ENCODE measurements at places on chromosomes 7 and 10.

DNA sequence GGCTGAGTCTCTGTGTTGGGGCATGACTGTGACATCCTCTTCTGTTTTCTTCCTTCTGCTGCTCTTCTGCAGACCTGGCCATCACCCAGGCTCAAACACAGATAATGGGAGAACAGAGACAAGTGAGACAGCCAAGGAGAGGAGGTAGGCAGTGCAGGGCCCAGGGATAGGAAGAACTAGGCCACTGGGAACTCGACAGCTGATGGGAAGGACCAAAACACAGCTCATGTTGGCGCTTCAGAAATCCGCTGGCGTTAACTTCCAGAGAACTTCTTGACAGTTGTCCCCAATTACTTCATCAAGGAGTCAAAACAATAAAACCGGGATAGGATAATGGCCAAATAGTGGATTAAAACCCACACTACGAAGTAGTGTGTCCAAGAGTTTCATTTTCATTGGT, 97.0 kb upstream of the PALS2 start:
- no peak for DNase-seq

DNA sequence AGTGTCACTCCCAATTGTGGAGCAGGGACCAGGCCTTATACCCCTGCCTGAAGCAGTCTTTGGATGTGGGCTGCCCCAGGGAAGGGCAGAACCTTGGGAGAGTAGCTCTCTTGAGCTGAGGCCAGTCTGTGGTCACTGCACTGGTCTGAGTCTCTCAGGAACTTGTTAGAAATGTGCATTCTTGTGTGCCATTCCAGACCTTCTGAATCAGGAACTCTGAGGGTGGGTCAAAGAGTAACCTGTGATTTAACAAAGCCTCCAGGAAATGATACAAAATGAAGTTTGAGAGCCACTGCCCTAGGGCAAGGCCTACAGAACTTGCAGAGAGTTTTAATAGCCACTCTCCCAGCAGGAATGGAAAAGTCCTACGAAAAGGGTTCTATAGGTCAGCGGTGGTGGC, 68.1 kb downstream of the LYZL1 start:
- DNase-seq = no peak

DNA sequence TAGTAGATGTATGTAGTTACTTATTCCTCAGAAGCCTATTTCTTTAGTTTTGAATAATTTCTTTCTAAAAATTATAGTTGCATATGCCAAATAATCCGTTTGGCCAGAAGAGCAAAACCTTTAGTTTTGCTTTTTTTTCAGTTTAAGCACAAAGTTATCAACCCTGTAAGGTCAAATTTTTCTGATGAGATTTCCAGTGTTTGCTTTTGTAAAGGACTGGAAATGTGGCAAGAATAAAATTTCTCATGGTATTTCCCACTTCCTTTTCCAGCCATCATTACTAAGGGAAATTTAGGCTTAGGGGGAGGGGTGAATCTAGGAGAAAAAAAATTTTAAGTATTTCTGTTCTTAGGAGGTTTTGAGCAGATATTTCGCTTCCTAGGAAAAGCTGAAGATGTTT, 7.6 kb downstream of the CALD1 start:
- no peak for DNase-seq

- no peak for DNase-seq
Measured at GRCh38 chr7:142772673-142773072, 1.9 kb downstream of the PRSS2 start.

DNA sequence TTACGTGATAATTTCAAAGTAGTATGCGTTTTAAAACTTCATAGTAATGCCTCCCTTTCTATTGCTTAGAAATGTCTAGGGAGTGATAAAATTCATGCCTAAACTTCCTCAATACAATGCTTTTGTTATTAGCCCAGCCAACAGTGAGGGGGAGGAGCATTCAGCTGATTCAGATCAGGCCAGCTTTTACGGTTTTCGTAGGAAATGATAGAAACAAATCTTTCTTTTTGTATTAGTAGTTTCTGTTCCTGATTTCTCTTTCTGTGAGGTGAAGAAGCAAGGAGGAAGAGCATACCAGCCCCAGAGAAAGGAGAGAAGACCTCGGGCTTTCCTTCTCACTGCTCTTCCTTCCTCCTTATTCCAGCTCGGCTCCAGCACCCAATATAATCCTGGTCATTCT, 35.2 kb upstream of the ITPRID1 start:
- no peak for DNase-seq

All from stimulated activated CD8-positive, alpha-beta memory T cell treated with anti-CD3 and anti-CD28 coated beads, Interleukin-15, amount 100 ng/mL, for 1 hour (primary cell).